Caco-2 (cell line): ENCODE measurements at places on chromosomes 3 and 15. TPM values are rescaled to one million over a fixed set of nuclear protein-coding genes. Genes with fewer than 3 reads are reported as not detected.

DNA sequence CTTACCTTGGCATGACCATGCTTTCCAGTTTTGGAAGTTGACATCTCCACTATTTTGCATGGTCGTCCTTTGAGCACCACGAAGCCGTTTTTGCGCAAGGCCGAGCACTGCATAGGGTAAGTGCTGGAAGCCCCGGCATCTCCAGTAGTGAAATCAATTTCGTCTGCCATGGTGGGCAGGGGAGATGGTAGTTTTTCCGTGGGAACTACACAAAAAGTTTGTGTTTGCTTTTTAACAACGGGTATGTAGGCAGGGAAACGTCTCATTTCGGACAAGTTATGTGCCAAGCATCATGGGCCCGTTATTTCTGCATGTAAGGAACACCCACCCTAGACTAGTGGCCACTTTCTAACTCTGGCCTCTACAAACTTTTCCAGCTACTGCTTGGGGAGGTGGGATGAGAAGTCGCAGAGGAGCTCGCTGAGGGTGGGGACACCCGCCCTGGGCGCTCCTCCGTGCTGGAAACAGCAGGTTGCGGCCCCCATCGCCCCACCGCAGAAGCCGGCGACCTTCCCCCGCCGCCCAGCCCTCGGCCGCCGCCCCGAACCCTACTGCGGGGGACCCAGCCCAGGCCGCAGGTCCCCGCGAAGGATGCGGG, 701 bp downstream of the EIF5A2 start:
- peak overlapping the region; percentile 75 for H3K27ac ChIP-seq
- peak overlapping the region; percentile 84 for H3K4me3 ChIP-seq
- no peaks in the 10 kb centered on the region for H3K4me1 ChIP-seq

GRCh38 chr15:58357529-58358476, 74.0 kb upstream of the LIPC start:
- no peak overlapping the region for H3K4me3 ChIP-seq
- no peak overlapping the region for H3K27ac ChIP-seq
- no peaks in the 10 kb centered on the region for H3K36me3 ChIP-seq
- H3K27me3 ChIP-seq: no peaks in the 10 kb centered on the region
- peaks cover 20% of the 10 kb centered on the region for H3K4me1 ChIP-seq

- H3K27ac ChIP-seq: no peak overlapping the region
- H3K4me3 ChIP-seq: no peak overlapping the region
- no peaks in the 10 kb centered on the region for H3K4me1 ChIP-seq
These were observed 41.6 kb downstream of the ATP2B2 start for GRCh38 chr3:10463533-10464434.

DNA sequence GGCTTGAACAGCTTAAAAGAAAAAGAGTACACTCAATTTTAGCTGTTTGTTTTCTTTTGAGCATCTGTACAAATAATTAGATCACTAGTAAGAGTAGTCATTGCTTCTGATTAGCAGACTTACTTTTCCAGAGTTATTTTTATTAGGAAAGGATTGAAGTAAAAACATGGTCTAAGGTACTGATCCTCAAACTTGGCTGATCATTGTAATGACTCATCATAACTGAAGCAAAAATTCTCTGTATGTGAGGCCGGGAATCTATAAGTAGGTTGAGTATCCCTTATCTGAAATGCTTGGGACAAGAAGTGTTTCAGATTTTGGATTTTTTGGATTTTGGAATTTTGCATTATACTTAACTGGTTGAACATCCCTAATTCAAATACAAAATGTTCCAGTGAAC, 12.4 kb downstream of the NMD3 start:
- no peaks in the 10 kb centered on the region for H3K27me3 ChIP-seq
- H3K27ac ChIP-seq: no peak overlapping the region
- H3K36me3 ChIP-seq: peaks cover 2% of the 10 kb centered on the region; the same call in 1 of the 2 replicates
- no peaks in the 10 kb centered on the region for H3K4me1 ChIP-seq

The ECE2 gene
- total RNA-seq: not detected in 2 replicates

DNA sequence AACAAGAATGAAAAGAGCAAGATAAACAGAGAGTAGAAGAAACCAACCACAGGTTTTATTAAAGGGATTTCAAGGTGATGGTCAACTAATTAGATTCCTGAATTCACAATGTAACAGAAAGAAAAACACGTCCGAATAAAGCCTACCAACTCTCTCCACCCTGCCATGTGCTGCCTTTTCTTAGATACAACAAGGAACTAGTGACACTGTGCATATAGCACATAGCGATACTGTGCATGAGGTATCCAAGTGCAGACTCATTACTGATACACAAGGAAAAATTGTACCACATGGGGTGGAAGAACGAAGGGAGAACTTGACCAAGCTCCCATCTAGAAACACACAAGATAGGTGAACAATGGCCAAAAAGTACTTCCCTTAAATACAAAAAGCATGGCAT, 154.6 kb downstream of the MAGI1 start:
- no peak overlapping the region for H3K27ac ChIP-seq
- H3K36me3 ChIP-seq: no peaks in the 10 kb centered on the region
- DNase-seq: no peak

The SYNM gene
- total RNA-seq: 6.0 and 6.1 TPM in 2 replicates

DNA sequence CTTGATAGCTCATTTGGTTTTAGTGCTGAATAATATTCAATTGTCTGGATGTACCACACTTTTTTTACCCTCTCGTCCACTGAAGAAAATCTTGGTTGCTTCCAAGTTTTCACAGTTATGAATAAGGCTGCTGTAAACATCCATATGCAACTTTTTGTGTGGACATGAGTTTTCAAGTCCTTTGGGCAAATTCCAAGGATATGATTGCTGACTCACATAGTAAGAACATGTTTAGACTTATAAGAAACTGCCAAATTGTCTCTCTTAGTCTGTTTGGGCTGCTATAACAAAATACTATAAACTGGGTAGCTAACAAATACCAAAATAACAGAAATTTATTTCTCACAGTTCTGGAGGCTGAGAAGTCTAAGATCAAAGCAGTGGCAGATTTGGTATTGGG, 59.5 kb upstream of the TNFSF10 start:
- H3K27ac ChIP-seq: no peak overlapping the region
- no peaks in the 10 kb centered on the region for H3K36me3 ChIP-seq
- DNase-seq: no peak
- H3K4me3 ChIP-seq: no peak overlapping the region
- no peaks in the 10 kb centered on the region for H3K27me3 ChIP-seq
- no peaks in the 10 kb centered on the region for H3K4me1 ChIP-seq

The FRMD5 gene
- 17.4 and 19.5 TPM in 2 replicates for total RNA-seq

- H3K27ac ChIP-seq: no peak overlapping the region
- H3K4me1 ChIP-seq: no peaks in the 10 kb centered on the region
- H3K4me3 ChIP-seq: no peak overlapping the region
- no peaks in the 10 kb centered on the region for H3K27me3 ChIP-seq
- H3K36me3 ChIP-seq: no peaks in the 10 kb centered on the region
These were observed 823.0 kb downstream of the CADM2 start for GRCh38 chr3:85781806-85782205.

The GCNT3 gene
- 1.9 and 2.5 TPM in 2 replicates for total RNA-seq

The COL7A1 gene
- 4.7 and 5.2 TPM in 2 replicates for total RNA-seq

GRCh38 chr3:36740787-36741186, 23.6 kb downstream of the DCLK3 start:
- no peak for DNase-seq
- no peaks in the 10 kb centered on the region for H3K36me3 ChIP-seq
- H3K27ac ChIP-seq: no peak overlapping the region
- H3K4me1 ChIP-seq: peaks cover 10% of the 10 kb centered on the region; the same call in 1 of the 2 replicates
- no peak overlapping the region for H3K4me3 ChIP-seq

DNA sequence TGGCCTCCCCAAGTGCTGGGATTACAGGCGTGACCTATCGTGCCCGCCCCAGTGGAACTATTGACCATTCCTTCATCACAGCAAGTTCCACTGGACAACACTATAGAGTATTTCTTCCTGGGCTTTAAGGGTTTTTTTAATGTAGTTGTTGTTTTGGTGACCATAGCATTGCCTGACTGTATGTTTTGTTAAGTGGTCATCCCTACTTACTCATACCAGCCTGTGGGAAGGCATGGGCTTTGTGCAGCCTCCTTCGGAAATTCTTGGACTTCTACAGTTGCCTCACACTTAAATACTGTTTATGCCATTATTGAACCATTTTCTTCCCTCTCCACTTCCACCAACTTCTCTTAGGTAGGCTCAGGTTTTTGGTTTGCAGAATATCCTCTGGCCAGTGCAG, 19.9 kb upstream of the ALPK3 start:
- H3K27me3 ChIP-seq: no peaks in the 10 kb centered on the region
- no peak overlapping the region for H3K27ac ChIP-seq
- no peaks in the 10 kb centered on the region for H3K4me1 ChIP-seq
- DNase-seq: no peak
- H3K36me3 ChIP-seq: no peaks in the 10 kb centered on the region; the same call in none of the 2 replicates

DNA sequence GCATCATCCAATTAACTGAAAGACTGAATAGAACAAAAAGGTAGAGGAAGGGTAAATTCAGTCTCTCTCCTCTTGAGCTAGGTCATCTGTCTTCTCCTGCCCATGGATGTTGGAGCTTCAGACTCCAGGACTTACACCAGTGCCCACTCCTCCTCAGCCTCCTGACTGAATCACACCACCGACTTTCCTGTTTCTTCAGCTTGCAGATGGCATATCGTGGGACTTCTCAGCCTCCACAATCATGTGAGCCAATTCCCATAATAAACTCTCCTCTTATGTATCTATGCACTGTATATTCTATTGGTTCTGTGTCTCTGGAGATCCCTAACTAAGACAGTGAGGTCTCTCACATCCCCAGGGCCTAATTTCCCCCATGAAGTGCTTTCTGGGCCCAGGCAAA, 140.4 kb downstream of the CD47 start:
- H3K36me3 ChIP-seq: no peaks in the 10 kb centered on the region
- no peaks in the 10 kb centered on the region for H3K27me3 ChIP-seq
- no peak overlapping the region for H3K27ac ChIP-seq
- no peak for DNase-seq

The CHRFAM7A gene
- not detected in 2 replicates for total RNA-seq

DNA sequence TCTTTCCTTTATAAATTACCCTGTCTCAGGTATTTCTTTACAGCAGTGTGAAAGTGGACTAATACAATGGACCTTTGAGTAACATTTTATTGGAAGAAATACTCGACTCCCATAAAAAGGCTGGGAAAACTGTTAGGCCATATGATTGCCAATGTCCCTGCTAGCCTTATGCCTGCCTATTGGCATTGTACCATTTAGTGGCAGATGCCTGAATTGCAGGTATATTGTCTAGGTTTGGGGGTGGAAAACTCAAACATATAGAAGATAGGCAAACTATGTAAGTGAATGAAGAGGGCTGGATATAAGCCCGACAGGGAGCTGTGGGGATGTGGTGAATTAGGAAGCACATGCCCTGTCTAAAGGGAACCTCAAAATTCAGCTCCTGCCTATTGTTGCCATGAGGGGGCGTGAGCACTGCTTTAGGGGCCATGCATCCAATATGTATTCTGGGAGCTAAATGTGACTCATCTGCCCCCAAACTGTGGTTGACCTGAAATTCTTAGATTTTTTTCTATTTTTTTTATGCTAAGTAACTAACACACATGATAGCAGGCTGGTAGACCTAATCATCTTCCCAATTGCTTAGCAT, 65.2 kb upstream of the TRA2B start:
- H3K36me3 ChIP-seq: no peaks in the 10 kb centered on the region
- no peak overlapping the region for H3K4me3 ChIP-seq
- H3K27me3 ChIP-seq: no peaks in the 10 kb centered on the region
- no peak overlapping the region for H3K27ac ChIP-seq
- no peaks in the 10 kb centered on the region for H3K4me1 ChIP-seq

DNA sequence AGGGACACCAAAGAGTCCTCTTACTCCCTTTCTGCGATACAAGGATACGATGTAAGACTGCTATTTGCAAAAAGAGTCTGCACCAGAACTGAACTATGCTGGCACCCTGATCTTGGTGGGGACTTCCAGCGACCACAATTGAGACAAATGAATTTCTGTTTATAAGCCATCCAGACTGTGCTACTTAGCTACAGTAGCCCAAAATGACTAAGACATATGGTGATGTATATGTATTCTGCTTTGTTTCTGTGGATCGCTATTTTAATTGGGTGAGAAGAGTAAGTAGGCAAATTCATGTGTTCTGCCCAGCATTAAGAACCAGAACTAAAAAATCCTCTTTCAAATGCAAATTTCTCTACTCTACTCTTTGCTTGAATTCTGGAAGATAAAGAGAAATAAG, 720.9 kb downstream of the DIPK2A start:
- no peaks in the 10 kb centered on the region for H3K36me3 ChIP-seq
- no peaks in the 10 kb centered on the region for H3K4me1 ChIP-seq
- no peak overlapping the region for H3K27ac ChIP-seq
- H3K4me3 ChIP-seq: no peak overlapping the region
- no peaks in the 10 kb centered on the region for H3K27me3 ChIP-seq
- DNase-seq: no peak

- DNase-seq: no peak
- no peaks in the 10 kb centered on the region for H3K36me3 ChIP-seq
- no peaks in the 10 kb centered on the region for H3K4me1 ChIP-seq
- H3K27me3 ChIP-seq: no peaks in the 10 kb centered on the region
- no peak overlapping the region for H3K27ac ChIP-seq
- no peak overlapping the region for H3K4me3 ChIP-seq
These were observed 615.6 kb upstream of the ADAMTS9 start for GRCh38 chr3:65303431-65303830.

DNA sequence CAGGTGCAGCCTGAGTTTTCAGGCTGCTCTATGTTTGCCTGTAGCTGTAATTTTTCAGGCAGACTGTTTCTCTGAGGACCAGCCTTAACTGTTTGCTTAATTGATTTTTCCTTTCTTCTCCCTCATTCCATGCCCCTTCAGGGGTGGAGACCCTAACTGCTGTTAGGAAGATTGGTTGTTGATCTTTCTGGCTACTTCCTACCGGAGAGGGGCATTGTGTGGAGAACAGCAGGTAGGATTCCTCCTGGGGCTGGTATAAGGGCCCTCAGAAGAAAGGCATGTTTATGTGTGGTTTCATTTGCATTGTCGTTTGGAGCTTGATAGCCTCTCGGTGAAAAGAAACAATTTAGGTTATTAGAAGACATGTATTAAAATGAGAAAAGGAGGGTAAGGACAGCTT, 56.9 kb upstream of the GOLGA6L2 start:
- H3K4me1 ChIP-seq: no peaks in the 10 kb centered on the region
- no peak for DNase-seq
- H3K36me3 ChIP-seq: no peaks in the 10 kb centered on the region
- no peaks in the 10 kb centered on the region for H3K27me3 ChIP-seq

GRCh38 chr3:153906366-153906765, 214.8 kb upstream of the ARHGEF26 start:
- H3K4me3 ChIP-seq: no peak overlapping the region
- DNase-seq: no peak
- no peaks in the 10 kb centered on the region for H3K4me1 ChIP-seq

The CCR5 gene
- not detected in 2 replicates for total RNA-seq

GRCh38 chr3:173255555-173255954, 114.5 kb upstream of the SPATA16 start:
- H3K4me1 ChIP-seq: no peaks in the 10 kb centered on the region
- H3K36me3 ChIP-seq: no peaks in the 10 kb centered on the region
- H3K27ac ChIP-seq: no peak overlapping the region
- H3K4me3 ChIP-seq: no peak overlapping the region
- no peaks in the 10 kb centered on the region for H3K27me3 ChIP-seq

DNA sequence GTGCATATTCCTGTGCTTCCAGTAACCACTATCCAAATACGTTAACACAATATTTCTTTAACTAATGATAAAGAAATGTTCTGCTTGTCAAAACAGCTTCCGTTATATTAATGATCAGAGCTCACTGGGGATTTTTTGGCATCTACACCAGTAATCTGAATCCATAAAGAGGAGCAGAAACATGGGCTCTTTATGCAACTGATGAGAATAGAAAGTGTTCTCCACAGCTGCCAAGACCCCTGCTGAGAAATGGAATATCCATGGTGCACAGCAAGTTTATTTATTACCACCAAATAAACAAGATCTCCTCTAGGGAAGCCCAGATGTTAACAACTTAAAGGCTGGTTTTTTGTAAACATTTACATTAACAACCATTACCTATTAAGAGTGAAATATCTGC, 54.5 kb downstream of the ALDH1A2 start:
- no peaks in the 10 kb centered on the region for H3K36me3 ChIP-seq
- H3K27ac ChIP-seq: no peak overlapping the region
- H3K4me3 ChIP-seq: no peak overlapping the region
